Effector CD4-positive, alpha-beta T cell (primary cell): ENCODE measurements at places on chromosomes 12 and 14.

DNA sequence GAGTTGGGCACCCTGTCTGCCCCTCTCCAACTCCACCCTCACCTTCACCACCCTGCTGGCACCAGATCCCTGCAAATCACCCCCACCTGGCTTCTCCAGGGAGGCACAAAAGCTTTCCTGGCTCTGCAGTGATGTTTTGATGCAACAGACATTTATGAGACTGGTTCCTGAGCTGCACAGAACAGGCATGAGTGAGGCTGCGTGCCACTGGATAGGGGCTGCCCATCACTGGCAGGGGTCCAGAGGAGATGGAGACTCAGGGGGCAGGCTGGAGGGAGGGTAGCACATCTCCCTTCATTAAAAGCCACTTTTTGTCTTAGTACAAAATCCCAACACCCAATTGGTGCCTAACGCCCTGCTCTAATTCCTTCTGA lies 17.3 kb upstream of the ZDHHC22 start:
- no peak for DNase-seq

GRCh38 chr14:28102001-28102400 lies 664.6 kb upstream of the FOXG1 start:
- no peak for DNase-seq

DNA sequence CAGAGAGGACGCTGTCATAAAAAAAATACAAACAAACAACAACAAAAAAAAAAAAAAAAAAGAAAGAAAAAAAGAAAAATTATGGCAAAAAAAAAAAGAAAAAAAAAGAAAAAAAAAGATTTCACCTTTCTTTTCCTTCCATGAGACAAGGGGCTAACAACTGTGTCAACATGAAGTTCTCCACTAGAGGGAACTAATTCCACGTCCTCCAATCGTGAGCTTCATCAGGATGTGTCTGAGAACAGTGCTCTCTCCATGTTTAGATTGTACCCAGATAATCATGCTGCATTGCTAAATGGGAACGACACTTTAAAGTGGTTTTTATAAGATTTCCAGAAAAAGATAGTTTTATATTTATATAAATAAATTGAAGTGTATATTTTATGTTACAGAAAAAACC lies 96.2 kb upstream of the PTPRB start:
- no peak for DNase-seq

DNA sequence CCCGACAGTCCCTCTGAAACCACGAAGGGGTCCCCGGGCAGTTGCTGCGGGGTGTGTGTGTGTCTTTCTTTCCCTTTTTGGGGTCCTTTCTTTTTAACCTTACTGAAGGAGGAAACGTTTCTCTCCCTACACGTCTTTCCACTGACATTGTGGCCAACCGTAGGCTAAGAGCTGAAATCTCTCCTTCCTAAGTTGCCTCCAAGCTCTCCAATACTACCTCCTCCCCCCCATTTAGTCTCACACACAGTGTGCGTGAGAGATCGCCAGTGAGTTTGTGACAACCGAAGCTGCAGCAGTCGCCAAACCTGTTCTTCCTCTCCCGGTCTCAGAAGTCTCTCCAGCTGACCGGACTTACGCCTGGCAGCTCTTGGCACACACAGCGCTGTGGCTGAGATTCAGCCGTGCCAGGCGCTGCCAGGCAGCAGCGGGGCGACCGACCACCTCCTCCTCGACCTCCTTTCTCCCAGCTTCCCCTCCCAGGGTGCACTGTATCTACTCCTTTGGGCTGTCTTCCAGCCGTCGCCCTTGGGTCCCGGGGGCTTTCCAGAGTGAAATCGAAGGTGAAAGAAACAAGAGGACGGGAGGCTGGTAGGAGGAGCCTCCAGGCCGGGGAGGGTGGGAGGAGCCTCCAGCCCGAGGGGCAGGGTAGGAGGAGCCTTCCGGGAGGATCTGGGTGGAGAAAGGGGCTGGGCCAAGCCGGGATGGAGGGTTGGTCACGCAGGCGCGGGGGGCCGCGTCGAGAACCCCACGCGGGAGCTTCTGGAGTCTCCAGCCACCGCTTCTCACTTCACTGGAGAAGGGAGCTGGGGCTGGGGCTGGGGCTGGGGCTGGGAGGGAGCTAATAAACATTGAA lies at the start of gene TMTC2:
TSS of gene TMTC2 (plus strand) at position 739 of the 853 bp plus-strand sequence.
- peak; percentile 80 for DNase-seq

- no peak for DNase-seq
These were observed 268 bp downstream of the NDUFB1 start for GRCh38 chr14:92121207-92121669.
